ENCODE measurements at places on chromosomes 7 and 10.
A peak's percentile ranks its signal among the peaks of the same experiment; 100 is the strongest.

- no peak for DNase-seq
These were observed 165.3 kb downstream of the PLXNA4 start for GRCh38 chr7:132410861-132411541.

DNA sequence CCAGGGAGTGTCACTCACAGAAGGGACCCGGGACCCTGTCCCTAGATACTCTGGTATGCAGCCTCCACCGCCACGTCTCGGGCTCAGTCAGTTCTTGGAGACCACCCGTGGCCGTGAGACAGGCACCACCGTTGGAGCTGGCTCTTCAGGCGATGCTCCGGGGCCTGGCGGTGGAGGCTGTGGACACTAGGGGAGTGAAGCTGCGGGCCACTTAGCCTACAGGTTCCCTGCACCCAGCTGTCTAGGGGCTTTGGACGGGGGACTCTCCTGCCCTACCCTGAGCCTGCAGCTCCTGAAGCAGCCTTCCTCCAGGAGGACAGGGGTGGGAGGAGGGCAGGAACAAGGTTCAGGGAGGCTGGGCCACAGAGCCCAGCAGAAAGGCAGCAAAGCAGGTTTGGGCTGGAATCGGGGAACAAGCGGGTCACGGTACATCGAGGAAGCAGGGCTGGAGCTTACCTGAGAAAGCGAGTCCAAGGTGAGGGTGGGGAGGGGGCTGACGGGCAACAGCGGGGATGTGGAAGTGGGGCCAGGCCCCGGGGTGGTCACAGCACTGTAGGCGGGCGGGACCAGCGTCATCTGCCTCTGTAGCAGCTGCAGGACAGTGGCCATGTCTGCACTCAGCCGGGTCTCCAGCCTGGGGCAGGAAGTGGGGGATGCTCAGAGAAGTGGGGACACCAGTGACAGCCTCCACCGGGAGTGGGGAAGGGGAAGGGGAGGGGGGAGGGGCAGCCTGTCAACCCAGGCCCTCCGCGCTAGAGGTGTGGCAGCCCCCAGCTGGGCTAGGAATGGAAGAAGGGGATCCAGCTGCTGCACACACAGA, 31.5 kb downstream of the KCNH2 start:
- no peak for DNase-seq

DNA sequence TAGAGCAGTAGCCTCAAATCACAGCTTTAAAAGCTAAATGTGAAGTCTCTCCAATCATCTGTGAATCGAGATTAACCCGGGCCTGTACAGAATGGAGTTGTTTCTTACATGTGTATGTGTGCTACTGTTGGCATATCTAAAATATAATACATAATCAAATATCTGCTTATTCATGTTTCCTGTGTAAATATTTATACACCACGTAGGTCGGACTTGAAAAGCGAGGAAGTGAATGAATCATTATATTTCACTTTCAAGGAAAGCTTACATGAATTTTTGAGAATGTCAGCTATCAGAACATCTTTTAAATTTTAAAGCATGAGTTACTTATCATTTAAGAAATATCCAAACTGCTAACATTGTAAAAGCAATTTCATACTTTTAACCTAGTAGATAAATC, 233.3 kb downstream of the SLC25A13 start:
- DNase-seq = no peak

DNA sequence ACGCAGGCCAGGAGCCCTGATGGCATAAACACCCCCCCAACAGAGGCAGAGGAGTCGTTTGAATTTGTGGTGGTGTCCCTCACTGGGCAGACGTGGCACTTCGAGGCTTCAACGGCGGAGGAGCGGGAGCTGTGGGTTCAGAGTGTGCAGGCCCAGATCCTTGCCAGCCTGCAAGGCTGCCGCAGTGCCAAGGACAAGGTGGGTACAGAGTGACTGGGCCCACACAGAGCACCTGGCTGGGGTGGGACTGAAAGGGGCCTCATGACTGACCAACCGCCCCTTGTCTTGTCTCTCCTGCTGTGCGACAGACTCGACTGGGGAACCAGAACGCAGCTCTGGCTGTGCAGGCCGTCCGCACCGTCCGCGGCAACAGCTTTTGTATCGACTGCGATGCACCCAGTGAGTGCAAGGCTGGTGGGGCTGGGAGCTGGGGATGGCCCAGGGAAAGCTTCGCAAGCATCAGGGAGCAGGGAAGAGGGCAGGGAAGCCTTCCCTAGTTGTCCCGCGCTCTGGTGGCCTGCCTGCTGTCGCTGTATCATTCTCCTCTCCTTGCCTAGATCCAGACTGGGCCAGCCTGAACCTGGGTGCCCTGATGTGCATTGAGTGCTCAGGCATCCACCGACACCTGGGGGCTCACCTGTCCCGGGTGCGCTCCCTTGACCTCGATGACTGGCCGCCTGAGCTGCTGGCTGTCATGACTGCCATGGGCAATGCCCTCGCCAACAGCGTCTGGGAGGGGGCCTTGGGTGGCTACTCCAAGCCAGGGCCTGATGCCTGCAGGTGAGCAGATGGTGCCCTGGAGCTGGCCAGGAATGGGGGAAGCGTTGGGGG, 25.4 kb downstream of the GBX1 start:
- DNase-seq = no peak

DNA sequence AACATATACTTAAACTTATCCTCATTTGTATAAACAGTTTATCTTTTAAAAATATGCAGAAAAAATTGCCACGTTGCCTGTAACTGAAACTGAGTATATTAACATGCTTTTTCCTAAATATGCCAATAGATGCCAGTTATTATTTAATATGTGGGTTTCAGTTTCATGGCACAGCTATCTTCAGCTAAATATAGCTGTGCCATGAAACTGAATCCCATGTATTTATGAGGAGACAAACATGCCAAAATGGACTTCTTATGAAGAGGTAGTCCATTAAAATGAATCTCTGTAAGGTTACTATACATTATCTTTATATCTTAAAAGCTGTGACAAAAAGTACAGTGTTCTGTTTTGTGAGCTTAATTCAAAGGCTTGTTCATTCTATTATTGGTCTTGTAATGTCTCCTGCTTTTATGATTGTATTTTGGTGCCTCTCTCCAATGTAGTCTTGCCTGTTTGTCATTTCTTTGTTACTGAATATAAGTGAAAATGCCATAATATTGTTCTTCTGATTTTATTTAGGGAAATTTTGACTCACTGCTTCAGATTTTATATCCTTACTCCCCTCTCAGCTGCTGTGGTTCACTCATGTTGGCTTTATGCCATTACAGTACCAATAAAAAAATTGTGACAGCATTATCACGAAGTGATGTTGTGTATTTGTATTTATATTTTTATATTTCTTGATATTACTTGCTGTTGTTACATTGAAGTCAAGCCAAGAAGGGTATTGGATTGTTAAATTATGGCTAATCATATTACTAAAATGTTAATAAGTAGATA, 34.3 kb upstream of the CACNA2D1 start:
- no peak for DNase-seq

- no peak for DNase-seq
These were observed 188.3 kb upstream of the AKR1E2 start for GRCh38 chr10:4637657-4638056.

- no peak for DNase-seq
These were observed 7.2 kb downstream of the MEOX2 start for GRCh38 chr7:15679306-15679705.

DNA sequence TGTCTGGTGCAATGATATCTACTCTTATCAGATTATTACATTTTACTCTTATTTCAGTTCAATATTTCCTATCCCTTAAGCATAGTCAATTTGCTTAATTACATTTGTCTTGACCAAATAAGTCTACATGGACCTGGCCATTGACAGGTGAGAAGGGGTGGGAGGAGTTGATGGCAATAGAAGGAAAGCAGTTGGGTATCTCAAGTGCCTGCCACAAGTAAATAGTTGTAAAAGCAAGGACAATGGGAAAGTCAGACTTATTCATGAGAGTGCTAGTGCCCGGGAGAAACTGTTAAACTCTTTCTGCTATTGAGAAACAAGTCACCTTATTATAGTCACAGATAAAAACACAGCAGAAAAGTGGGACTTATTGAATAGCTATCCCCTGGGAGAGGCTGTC, 32.4 kb upstream of the HGF start:
- no peak for DNase-seq

GRCh38 chr7:55575733-55576132, 3.4 kb upstream of the VOPP1 start:
- DNase-seq = no peak

GRCh38 chr7:16934722-16935340, 53.0 kb upstream of the AGR3 start:
- no peak for DNase-seq

DNA sequence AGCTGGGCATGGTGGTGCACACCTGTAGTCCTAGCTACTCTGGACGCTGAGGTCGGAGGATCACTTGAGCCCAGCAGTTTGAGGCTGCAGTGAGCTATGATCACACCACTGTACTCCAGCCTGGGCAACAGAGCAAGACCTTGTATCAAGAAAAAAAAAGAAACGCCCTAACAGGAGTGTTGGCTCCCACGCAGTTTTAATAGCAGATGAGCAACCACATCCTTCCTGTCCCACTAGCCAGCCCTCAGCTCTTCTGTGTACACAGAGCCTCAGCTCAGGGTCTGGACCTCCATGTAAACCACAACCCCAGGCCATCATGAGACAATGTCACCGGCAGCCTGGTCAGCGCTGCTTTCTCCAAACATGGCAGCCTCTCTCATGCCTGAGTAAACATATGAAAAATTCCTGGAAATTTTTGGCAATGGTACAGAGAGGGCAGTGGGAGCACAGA, 108.2 kb downstream of the PIP4K2A start:
- no peak for DNase-seq

DNA sequence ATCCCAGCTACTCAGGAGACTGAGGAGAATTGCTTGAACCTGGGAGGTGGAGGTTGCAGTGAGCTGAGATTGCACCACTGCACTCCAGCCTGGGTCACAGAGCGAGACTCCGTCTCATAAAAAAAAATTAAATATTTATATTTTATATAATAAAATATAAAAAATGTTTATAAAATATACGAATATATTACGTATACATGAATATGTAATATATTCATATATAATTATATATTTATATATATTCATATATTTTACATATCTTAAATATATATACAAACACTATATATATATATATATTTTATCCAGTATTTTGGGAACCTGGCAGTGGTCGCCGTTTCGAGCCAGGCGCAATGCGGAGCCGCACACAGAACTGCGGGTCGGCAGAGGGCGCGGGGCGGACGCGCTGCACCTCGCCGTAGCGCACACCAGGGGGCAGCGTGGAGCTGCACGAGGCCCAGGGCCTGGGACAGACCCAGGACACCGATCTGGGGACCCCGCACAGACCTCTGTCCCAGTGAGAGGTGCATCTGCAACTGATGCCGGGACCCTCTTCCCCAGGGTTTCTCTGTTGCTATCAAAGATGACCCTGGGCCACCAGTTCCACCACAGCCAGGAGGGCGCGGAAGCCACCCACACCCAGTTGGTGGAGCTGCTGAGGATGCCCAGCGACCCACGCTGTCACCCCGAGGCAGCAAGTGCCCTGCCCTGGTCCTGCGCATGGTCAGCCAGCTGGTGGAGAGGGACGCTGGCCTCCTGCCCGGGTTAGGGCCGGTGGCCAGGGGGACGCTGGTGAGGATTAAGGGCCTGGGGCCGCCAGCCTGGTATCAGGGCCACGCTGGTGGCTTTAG, 22.7 kb downstream of the AP5Z1 start:
- DNase-seq = peak; percentile 71

DNA sequence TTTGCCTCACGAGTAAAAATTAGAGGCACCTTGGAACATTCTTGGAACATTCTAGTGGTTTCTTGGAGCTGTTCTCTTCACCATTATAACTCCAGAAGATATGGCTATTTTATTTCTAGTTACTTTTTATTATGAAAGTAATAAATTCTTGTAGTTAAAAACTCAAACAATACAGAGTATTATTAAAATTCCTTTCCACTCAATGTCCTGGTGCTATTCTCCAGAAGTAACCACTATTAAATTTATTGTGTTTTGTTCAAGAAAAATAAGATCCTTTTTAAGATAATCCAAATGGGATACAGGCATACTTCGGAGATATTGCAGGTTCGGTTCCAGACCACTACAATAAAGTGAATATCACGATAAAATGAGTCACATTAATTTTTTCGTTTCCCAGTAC, 68.6 kb downstream of the NOC3L start:
- no peak for DNase-seq

DNA sequence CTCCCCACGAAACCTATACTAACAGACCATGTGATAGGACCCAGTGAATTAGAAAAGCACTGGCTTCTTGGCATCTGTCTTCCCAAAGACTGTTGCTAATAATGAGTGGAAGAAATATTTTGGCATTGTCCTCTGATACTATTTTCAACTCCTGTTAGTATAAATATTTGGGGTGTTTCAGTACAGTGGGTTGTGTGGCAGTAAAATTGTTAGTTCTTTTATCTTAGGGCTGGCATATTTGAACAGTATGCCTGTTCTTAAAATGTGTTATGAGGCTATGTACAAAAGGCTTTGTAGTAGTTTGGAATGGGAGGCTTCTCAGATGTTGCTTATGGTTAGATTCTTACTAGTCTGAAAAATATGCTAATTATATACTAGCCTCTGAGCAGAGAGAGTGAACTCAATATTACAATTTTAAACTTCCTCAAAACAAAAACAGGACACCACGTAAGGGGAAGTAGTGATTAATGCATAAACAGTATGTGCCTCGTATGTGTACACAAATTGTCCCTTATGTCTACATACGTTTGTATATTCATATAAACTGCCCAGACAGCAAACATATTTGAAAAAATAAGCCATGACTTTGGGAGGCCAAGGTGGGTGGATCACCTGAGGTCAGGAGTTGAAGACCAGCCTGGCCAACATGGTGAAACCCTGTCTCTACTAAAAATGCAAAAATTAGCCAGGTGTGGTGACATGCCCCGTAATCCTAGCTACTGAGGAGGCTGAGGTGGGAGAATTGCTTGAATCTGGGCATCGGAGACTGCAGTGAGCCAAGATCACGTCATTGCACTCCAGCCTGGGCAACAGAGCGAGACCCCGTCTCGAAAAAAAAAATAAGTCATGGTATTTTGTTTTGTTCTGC, 115.4 kb downstream of the ARID5B start:
- no peak for DNase-seq

DNA sequence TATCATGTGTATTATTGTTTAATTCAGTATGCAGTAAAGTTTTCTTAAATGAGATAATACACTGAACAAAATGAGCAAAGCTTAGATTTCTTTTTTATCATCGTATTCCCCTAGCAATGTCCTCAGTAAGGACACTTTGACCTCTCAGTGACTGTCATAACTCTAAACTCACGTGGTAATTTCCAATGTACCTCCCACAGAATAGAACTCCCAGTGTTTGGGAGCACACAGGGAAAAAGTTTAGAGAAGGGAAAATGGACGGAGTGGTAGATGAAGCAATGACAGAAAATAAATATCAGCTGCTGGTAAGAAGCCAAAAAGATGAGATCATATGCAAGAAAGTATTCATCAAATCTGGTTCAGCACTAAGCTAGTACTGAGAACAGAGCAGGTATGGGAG, 758.6 kb upstream of the KCND2 start:
- no peak for DNase-seq
